ENCODE measurements at places on chromosomes 16 and 17.
A peak's percentile ranks its signal among the peaks of the same experiment; 100 is the strongest.

- DNase-seq = peak; percentile 35
These were observed 18.5 kb upstream of the CPD start for GRCh38 chr17:30360086-30360808.

DNA sequence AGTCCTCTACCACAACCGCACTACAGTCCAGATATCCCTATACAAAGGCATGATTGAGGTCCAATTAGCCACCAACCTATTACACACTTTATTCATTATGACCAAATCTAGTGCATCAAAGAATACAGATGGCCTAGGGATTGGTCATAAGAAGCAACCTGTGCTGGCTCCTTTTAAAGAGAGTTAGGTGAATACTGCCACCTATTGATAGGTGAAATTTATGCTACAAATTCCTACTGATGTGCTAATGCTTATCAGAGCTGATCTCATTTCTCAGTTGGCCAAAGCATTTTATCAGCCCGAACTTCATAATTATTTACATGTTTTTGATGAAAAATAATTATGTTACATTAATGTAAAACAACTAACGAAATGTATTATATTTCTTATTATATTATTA is 166.3 kb downstream of the ANKFN1 start:
- peak; percentile 49 for DNase-seq

- no peak for DNase-seq
These were observed 129.3 kb upstream of the AXIN2 start for GRCh38 chr17:65690626-65691310.

GRCh38 chr17:33940769-33941370 is 314.2 kb upstream of the CCL2 start:
- no peak for DNase-seq

DNA sequence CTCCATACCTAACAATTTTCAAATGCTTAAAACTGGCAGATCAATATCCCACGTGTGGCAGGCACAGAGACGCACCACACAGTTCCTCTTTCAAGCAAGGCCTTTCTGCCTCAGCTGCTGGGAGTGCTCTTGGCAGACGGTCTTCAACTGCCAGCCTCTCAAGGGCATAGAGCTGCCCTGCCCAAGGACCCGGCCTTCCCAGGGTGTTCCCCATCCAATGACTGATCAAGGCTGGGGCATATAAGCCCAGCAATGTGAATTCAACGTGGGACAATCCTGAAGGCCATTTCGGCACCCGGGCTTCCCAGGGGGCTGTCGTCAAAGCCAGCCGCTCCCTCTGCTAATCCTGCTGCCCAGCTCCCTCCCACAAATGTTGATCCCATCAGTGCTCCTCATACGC is 107.1 kb downstream of the STX8 start:
- no peak for DNase-seq

- DNase-seq = no peak
These were observed 42.4 kb upstream of the SLC38A10 start for GRCh38 chr17:81337476-81337879.

DNA sequence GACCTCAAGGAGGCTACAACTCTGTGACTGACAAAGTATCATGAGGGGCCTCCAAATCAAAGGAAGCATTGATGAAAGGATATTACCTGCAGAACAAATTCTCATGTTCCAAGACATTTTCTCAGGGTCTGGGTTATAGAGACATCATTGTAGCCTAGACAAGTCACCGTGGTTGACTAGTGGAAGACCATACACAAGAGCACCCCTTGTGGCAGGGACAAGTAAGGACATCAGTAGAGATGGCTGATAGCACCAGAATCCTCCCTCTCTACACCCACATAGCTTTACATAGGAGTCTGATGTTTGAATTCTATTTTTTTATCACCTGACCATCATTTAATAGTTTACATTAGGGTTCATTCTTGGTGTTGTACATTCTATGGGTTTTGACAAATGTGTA is 32.5 kb upstream of the CDH8 start:
- no peak for DNase-seq

GRCh38 chr17:37672548-37673078 is 29.4 kb upstream of the DDX52 start:
- DNase-seq = no peak

DNA sequence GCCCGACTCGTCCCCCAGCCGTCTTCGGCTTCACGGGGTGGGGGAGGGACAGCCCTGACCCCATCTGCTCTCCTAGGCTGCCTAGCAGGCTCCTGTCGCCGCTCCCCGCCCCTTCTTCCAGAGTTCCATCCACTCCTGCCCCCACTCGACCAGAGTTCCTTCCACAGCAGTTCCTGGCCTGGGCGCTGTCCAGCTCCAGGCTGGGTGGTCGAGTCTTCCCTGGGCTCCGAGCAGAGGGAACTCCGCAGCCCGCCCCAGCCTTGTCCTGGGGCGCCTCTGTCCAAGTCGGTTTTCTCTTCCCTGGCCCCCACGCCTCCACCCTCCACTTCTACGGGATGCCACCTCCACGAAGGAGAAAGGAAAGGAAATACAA is 1.4 kb downstream of the PYY start:
- no peak for DNase-seq

- peak; percentile 21 for DNase-seq
These were observed 9.6 kb downstream of the LLGL2 start for GRCh38 chr17:75535119-75535537.

- DNase-seq = no peak
These were observed 2.3 kb downstream of the MAP3K3 start for GRCh38 chr17:63624531-63624880.

- DNase-seq = no peak
These were observed 133.1 kb downstream of the SNX11 start for GRCh38 chr17:48240562-48241130.

- peak; percentile 20 for DNase-seq
These were observed 632 bp upstream of the RTN4RL1 start for GRCh38 chr17:2025622-2026309.

DNA sequence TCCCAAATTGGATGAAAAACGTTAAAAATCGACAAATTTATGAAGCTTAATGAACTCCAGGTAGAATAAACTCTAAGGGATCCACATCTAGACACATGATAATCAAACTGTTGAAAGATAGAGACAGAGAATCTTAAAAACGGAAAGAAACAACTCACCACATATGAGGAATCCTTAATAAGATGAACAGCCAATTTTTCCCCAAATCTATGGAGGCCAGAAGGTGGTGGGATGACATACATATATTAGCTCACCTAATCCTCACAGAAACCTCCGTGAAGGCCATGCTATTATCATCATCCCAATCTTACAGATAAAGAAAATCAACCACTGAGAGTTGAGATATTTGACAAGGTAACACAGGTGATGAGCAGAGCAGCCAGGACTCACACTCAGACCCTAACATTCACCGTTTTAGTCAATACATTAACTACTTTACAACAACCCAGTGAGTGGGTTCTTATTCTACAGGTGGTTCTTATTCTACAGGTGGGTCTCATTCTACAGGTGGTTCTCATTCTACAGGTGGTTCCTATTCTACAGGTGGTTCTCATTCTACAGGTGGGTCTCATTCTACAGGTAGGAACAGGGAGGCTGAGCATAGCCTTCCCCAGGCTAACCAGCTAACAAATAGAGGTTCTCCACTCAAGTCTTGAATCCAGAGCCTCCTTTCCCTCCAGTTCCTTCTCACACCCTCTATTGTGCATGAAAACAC is 4.8 kb downstream of the CACNG1 start:
- DNase-seq = no peak

- no peak for DNase-seq
These were observed 21.2 kb downstream of the DHODH start for GRCh38 chr16:72029567-72030271.

DNA sequence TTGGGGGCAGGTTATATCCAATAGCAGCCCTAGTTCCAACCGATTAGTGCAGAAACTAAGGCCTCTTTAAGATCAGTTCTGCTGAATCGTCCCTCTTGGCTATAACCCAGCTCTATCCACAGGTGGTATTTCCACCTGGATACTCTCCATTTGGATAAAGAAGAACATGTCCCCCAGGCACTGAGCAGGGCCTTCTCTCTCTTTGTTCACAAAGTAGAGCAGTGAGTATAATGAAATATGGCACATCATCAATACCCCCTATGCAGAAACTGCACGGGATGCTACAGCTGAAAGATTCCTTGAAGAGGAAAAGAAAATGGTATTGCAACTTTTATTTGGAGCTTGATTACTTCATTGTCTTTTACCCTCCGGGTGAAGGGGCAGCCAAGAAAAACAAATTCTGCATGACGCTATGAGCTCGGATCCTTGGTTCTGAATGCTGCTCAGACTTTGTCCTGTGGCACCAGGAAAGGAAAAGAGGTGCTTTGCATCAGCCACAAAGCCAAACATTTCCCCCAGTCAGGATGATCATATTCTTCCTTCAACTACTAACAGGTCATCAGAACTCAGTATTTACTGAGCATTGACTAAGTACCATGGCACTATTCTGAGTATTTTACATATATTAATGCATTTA is 399.7 kb downstream of the NPIPA8 start:
- no peak for DNase-seq

DNA sequence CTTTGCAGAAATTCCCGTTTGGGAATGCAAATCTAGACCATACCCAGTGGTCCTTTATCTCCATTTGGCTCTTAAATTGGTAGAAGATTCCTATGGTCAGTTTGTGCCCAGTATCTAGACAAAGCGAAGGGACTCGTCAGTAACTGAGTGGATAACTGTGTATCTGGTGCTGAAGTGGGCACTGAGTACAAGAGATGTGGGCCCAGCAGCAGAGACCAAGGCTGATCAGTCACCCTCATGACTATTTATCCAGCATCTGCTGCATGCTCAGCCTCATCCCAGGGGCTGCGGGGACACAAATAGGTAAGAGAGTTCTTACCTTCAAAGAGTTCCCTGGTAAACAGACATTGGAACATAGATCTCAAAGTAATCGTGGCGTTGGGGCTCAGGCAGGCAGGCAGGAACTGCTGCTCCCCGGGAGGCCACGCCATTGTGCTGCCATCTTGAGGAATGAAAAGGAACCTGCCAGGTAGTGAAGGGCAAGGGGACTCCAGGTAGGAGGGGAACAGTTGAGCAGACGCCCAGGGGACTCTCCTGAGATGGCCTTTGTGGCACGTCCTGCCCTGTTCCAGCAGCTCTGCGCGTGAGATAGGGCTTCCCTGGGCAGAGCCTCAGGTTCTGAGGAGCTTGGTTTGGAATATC is 10.3 kb downstream of the NT5M start:
- no peak for DNase-seq

GRCh38 chr17:77487677-77488530 is 347.1 kb downstream of the SEC14L1 start:
- no peak for DNase-seq

DNA sequence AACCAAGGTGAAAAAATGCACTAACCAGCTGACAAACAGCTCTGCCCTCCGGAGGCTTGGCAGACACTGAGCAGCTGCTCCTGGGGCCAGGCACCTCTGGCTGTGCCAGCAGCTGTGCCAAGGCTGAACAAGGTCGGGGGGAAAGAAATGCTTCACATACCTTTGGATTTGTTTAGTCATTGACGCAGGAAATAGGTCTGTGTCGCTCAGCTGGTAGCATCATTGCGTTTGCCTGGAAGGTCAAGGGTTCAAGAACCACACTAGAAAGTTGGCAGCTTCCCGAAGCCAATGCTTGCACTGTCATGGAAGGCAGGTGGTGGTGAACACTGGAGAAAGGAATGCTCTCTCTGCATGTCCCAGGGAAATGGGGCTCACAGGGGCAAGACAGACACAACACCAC is 63.5 kb downstream of the PCTP start:
- DNase-seq = no peak

- DNase-seq = no peak
These were observed 4.6 kb upstream of the CD7 start for GRCh38 chr17:82321947-82322466.

DNA sequence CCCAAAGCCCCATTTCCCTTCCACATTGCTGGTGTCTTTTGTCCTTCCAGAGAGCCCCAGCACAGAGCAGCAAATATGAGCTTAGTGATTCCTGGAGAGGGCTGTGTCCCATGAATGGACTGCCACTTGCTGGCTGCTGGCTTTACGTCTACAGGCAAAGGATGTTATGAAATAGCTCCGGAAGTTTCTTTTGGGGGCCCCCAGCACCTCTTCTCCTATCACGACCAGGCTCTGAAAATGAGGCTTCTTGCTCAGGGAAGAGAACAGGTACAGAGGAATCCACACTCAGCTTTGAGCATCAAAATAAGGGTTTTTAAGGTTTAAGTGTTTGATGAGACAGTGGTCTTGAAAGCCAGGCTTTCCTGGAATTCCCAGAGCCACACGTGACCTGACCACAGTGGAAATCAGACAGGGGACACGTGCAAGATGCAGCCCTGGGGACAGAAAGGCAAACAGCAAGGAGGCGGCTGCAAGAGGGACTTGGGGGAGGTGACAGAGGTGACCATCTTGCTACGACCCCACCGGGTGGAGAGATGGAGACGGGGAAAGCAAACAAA is 58.1 kb downstream of the ZDHHC7 start:
- peak; percentile 12 for DNase-seq

- DNase-seq = no peak
These were observed 75.5 kb upstream of the TBX2 start for GRCh38 chr17:61323909-61324868.

DNA sequence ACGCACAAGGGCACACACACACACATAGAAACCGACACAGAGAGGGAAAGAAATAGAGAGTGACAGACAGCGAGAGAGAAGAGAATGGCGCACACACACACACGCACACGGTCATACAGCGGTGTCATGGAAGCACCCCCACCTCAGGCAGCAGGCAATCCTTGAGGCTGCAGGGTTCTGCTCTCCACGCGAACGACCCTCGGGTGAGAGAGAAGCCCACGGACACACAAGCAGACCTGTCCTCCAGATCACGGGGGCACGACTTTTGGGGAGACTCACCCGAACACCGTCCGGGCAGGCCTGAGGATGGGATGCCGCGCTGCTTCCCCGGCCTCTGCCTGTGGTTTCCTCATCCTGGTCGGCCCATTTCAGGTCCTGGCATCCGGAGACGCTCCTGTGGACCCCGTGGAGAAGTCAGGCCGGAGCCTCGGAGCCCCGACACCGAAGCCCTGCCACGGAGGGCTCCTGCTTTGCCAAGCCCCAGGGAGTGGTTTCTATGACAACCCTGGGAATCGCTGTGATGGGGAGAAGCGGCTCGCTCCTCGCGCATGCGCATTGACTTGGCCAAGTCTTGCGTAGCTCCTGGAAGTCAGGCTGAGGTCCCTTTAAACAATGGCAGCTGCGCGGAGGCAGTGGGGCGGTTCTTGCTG is 118.2 kb upstream of the KCNJ18 start:
- no peak for DNase-seq

DNA sequence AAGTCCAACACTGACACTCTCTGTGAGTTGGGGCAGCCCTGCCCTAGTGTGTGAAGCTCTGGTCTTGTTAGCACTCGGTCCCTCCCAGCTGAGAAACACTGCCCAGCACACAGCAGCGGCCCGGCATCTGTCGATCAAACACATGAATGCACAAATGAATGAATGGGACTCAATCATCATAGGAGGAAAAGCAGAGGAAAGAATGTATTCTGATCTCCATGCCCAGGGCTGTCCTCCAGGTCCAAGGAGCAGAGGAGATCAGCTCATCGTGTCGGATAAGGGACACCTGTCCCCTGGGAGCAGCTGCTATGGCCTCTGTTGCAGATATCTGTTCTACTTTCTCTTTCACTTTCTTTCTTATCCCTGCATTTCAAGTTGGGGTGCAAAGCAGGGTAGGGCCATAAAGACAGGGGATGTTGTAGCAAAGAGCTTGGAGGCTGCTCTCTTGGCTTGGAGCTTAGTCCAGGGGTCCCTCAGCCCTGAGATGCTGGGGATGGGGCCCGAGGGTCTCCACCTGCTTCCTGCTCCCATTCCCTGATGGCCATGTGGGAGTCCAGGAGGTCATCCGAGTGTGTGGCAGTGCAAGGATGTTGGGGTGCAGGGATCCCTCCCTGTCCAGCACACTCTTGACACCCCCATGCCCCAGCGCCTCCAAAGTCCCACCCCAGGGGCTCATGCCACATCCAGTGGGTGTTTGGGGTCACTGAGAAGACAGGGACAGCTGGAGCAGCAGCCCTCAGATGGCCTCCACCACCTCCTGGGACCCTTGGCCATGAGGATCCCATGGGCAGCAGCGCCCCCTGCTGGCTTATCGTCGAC is 88.2 kb downstream of the IRF8 start:
- DNase-seq = peak; percentile 42
